ENCODE measurements at places on chromosomes 5 and 9.

- no peak for DNase-seq
These were observed 13.9 kb upstream of the HABP4 start for GRCh38 chr9:96436063-96436455.

GRCh38 chr5:179603308-179603707 is 20.2 kb downstream of the HNRNPH1 start:
- no peak for DNase-seq

DNA sequence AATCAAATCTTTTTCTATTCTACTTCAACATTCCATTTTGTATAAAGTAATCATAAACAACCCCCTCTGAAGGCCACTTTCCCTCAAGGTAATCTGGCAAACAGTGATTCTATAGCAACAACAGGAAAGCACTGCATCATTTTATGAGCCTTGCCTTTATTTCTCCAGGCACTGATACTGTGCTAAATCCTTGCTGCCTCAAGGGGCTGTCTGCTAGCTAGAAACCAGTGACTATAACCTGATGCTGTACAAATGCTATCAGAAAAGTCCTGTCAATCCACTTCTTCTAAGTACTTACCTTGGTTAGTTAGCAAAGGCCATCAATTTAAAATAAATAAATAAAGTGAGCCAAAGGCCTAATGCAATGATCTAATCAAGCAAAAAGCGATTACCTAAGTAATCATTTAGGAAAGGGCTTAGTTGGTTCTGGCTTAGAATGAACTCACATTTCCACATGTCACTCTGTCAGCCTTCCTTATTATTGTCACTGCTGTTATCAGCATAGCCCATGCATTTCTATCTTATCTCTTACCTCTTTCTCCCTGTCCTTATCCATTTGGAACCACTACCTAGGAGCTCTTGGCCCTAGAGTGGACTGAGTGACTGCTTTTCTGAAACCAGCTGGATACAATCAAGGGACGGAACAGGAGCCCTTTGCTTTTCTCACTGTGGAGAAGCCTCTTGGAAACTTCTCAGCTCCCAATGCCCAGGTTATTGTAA is 246.1 kb upstream of the MEF2C start:
- DNase-seq = no peak

DNA sequence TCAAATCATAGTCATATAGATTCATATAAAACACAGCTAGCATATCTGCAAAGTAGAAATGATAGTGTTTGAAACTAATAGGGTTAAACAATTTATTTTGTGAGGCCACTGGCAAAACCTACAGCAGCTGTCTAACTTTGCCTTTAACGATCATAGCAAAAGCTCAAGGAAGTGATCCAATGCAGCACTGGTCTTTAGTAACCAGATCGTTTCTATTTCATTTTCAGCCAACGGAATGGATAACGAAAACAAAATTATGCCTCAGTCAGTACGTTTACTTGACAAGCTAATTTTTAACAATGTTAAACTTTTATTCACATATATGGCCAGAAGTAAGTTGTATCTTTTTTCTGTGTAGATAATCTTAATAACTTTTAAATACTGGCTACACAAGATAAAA is 17.7 kb downstream of the MLLT3 start:
- DNase-seq = no peak

Measured in NCI-H146 (cell line).